ENCODE measurements at places on chromosomes 7 and 10.

DNA sequence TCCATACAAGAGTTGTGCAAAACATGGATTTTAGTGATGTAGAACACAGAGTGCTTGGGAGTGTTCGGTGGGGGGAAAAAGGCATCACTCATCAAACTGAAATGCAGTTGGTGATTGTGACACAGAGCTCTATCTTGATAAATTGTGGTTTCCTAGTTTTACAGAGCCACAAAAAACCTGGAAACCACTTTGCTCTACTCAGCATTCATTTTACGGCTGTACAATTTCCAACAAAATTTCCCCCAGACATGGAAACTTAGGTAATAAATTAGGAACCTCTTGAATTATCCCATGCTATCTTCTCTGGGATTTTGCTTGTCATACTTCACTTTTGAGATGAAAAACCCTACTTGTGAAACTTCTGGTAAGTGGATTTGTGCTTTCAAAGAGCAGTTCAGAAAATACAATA, 614.9 kb upstream of the FZD8 start:
- peak; percentile 75 for DNase-seq

GRCh38 chr7:25662841-25663800, 434.8 kb upstream of the NPVF start:
- no peak for DNase-seq

DNA sequence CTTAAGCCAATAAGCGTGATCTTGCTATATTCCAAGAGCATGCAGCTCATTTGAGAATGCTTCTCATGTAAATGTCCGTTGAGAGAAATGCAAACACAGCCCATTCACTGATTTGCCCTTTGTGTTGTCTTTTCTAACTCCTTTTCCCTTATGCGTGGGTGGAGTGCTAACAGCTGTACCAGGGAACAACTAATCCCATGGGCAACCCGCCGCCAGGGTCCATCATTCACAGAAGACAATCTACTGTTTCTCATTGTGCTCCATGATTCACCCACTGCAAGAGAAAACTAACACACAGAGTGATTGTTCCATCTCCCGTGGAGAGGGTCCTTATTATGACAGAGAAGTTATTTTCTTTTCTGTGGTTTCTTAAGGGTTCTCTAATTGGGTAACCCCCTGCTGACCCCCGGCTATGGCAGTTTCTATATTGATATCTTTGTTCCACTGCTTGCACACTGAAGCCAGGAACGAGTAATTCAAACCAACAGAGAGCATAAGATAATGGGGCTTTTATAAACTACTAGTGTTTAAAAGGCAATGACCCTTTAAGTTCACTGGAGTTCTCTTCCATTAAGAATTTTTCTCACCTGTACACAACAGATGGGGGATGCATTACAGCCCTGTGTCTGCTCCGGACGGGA, 298.7 kb downstream of the BAMBI start:
- DNase-seq = no peak

- no peak for DNase-seq
Observed at GRCh38 chr10:20871970-20872369, 25.1 kb downstream of the NEBL start.

GRCh38 chr10:78846760-78847159, 222.0 kb upstream of the ZMIZ1 start:
- DNase-seq = no peak

- DNase-seq = no peak
Observed at GRCh38 chr7:79091011-79091410, 362.5 kb downstream of the MAGI2 start.

DNA sequence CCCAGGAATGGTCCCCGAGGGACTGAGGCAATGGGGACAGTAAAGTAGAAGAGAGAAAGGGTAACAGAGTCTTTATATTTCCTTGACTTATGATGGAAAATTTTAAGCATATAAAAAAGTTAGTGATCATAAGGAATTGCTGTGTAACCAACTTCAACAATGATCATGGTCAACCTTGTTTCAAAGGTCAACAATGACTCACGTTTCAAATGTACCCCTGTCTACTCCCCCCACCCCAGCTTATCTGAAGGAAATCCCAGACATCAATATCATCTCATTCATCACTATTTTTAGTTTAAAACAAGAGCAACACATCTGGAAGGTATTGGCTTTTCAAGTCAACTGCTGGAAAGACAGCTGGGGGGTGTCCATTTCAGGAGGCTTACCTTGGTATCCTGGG, 92.9 kb downstream of the SMURF1 start:
- DNase-seq = no peak

- DNase-seq = peak; percentile 26
Observed at GRCh38 chr10:51421853-51422252, 277.5 kb downstream of the CSTF2T start.

- DNase-seq = peak; percentile 68
Observed at GRCh38 chr10:26555719-26556368, 117.7 kb downstream of the APBB1IP start.

- no peak for DNase-seq
Observed at GRCh38 chr10:119377958-119378736, 164.4 kb downstream of the RGS10 start.

DNA sequence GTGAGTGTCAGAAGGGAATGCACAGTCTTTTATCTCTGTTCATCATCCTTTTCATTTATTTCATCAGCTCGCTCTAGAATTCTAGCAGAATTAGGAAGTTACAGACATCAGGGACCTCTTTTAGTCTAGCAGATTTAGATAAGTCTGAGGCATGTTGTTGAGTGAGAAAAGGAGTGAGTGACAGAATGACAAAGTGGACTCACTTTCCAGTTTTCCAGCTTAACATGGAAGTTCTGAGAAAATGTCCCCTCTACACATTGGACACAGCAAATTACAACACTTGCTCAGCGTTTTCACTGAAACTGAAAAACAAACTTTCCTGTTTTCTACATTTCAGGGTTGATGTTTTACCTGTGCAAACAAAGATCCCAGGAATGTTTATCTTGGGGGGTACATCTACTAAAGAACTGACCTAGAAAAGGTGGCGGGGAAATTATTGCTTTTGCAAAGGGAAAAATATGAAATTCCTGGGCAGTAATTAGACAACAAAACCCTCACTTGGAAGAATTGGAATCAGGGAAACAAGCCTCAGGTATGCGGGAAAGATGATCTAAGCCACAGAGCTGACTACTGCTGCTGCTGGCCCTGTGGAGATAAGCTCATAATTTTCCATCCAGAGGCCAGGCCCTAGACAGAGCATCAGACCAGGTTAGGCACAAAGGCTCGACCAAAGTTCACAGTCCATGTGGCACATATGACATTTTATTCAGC, 14.6 kb upstream of the CYP3A5 start:
- DNase-seq = no peak

GRCh38 chr10:88840881-88841280, 10.8 kb downstream of the ANKRD22 start:
- DNase-seq = no peak

DNA sequence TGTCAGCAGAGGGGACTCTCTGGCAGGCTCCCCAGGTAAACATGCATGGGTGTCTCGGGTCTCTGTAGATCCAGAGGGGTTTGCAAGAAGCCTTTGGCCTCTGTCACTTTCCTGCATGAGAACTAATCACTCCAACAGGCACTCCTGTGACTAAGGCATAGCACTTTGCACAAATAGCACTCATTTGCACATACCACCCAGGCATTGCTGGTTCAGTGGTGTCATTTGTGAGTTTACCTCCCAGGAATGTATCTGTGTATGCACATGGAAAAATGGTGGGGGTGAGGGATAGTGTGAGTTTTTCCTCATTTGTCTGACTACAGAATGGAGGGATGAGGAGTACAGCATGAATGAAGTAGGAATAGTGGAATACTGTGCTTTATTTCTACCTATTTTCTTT, 39.5 kb downstream of the CNNM1 start:
- peak; percentile 84 for DNase-seq

DNA sequence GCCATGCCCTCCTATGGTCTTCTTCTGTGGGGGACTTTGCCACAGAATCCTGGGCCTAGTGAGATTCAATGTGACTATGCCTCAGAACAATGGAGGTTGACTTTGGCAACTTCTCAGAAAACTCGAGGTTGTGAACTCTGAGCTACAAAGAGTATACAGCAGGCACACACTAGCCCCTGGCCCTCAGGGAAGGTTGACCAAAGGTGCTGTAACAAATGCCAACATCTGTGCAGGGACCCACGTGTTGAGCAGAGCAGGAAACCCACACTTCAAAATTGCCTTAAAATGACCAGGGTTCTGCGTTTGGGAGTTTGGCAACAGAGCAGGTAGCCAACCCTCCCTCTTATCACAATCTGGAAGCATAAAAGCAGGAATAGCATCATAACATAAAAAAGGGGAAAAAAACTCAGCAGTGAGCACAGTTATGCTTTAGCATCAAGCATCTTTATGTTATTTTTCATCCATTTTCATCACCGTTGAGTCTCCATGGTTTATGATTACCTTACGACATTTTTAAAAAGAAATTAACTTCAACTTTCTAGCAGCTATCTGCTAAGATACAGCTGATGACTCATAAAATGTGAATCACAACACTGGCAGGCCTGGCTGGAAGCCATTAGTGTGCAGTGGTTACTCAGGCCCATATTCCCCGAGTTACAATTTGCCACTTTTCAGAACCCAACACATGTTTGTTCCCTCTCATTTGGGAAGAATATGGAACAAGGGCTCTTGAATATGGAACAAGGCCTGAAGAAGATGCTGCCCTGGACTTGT, 11.1 kb downstream of the PRLHR start:
- peak; percentile 82 for DNase-seq

- no peak for DNase-seq
Observed at GRCh38 chr7:111012799-111013675, 77.9 kb upstream of the LRRN3 start.

DNA sequence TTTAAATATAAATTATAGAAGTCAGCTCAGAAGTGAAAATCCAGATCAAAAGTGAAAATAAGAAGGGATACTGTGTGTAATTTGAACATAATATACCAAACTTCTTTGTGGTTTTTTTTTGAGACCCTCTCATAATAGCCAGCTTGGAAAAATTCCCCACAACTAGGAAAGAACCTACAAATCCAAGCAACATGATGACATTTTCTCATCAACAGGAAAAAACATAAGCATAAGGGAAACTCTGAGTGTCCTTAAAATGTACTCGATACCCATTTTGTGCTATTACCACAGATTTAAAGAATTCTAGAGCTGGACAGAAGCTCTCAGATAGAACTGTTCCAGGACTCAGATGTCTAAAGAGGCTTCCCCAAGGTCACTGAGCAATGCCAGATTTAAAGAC, 214.8 kb upstream of the KLF14 start:
- no peak for DNase-seq

GRCh38 chr7:153090764-153091163, 331.2 kb downstream of the ACTR3B start:
- no peak for DNase-seq

GRCh38 chr7:69776611-69777010, 178.3 kb downstream of the AUTS2 start:
- DNase-seq = peak; percentile 4

- DNase-seq = no peak
Observed at GRCh38 chr7:120700796-120701195, 157.1 kb downstream of the TSPAN12 start.

- DNase-seq = no peak
Observed at GRCh38 chr10:7944215-7944480, 110.3 kb upstream of the GATA3 start.

GRCh38 chr10:24209432-24209771, 464 bp downstream of the KIAA1217 start:
- DNase-seq = peak; percentile 67

DNA sequence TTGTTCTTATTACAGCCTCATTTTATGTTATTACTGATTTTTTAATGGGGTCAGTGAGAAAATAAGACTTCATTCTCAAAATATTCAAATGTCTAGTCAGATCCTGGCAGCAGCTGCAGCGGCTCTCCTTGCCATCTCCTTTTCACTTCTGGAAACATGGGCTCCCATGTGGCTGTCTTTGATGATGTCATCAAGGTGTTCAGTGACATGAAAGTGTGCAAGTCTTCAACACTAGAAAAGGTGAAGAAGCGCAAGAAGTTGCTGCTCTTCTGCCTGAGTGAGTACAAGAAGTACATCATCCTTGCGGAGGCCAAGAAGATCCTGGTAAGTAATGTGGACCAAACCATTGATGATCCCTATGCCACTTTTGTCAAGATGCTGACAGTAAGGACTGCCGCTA, 19.6 kb downstream of the KLLN start:
- DNase-seq = no peak

DNA sequence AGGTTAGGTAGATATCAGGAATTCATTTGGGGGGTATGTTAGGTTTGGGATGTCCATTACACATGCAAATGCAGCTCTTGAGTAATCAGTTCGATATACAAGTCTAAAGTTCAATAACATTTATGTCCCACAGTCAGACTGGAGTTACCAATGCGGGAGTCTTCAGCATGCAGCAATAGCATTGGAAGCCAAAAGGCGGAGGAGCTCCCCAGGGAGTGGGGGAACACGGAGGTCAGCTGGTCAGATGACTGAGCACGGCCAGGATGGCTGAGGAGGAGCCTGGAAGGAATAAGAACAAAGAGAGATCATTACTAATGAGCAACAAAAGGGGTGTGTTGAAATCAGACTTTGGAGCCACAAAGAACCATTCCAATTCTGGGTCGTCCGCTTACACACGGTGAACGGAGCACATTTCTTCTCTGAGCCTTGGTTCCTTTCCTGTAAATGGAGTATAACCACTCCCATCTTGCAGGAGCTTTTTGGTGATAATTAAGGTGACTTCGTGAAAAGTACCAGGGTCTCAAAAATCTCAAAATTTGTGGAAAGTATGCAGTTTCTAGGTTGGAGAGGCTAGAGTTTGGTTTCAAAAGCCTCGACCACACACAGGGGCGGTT, 478 bp upstream of the ZNF22 start:
- no peak for DNase-seq

DNA sequence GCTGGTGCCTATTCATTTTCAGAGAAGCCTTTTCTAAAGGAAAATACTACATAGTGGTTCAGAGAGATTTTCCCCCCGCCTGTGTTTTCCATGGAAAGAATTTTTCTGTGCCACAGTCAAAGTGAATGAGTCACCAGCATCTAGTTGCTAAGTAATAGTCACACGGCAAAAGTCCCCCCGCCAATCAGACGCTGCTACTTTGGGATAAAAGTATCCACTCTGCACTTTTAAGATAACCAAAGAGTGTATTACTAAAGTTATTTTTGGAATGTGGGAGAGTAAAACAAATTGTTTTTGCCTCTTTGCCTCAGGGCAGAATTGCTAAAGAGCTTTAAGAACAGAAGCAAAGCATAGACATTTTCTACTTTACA, 23.5 kb downstream of the ABLIM1 start:
- peak; percentile 98 for DNase-seq

DNA sequence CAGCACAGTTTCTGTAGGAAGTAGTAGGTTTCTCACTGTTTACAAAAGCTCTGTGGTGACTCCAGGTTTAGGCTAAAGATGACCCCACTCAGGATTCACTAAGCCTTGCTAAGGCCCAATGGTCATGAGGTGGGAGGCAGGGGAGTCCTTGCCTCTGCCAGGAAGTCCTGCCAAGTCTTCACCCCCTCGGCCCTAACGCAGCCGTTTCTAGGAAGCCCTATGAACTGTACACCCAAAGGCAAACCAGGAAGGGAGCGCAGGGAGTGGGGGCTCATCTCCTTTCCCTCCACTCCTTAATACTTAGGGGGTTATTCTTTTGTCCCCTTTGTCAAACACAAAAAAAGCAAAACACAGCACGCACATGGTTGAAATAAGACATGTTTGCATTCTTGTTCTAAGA, 64.6 kb downstream of the CTBP2 start:
- DNase-seq = no peak

- DNase-seq = peak; percentile 82
Observed at GRCh38 chr7:99372275-99373090, 2.0 kb upstream of the ARPC1B start.
